Progenitor cell of endocrine pancreas (in vitro differentiated cells): ENCODE measurements at places on chromosomes 7 and 10. TPM values are rescaled to one million over a fixed set of nuclear protein-coding genes. Genes with fewer than 3 reads are reported as not detected.
A peak's percentile ranks its signal among the peaks of the same experiment; 100 is the strongest.

- no peak for DNase-seq
These were observed 200.3 kb downstream of the PRPF18 start for GRCh38 chr10:13787015-13787421.

DNA sequence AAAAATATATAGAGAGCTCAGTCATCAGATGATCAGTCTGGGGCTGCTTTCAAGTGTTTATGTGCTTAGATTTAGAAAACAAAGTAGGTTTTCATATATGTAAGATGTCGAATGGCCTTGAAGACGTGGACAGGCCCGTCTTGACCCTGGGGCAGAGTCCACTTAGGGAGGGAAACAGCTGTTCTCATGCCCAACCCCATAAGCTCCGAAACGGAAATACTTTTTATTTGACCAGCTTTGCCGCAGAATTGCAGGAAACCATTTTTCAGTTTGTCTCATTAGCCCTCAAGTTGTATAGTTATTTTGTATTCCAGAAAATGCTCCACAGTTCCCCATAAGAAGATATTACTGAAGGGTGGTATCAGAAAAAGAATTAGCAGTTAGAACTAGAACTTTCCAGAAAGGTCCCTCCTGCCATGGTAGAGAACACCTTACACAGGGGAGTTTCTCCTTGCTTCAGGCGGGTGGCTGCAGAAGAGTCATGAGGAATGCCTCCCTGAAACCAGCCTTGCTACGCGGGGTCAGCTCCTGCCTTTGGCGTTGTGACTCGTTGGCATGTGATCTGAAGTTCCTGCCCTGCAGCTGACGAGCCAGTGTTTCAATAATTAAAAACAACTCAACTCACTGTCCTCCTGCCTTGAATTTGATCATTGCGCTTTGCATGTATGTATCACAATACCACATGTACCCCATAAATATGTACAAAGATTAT, 192.7 kb downstream of the CELF2 start:
- DNase-seq, result no peak

DNA sequence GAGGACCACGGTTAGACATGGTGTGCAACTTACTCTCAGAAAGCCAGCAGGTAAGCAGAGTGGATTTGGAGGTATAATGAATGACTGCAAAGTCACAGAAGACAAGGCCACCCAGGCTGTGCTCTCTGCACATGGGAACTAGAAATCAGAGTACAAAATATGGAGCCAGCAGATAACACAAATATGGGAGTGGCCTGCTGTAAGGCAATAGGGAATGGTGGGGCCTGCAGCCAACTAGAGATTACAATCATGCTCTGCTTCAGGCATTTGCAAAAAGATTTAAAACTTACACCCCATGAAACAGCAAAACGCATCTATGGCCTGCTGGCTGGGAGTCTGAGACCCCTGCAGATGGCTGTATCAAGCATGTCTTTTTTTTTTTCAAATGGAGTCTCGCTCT, 47.0 kb downstream of the RGS10 start:
- DNase-seq, result no peak

- no peak for DNase-seq
These were observed 151.4 kb downstream of the TMEM168 start for GRCh38 chr7:112638675-112639400.

- no peak for DNase-seq
These were observed 26.0 kb upstream of the PCBD1 start for GRCh38 chr10:70914316-70914864.

GRCh38 chr10:130747356-130747755, 564.2 kb downstream of the TCERG1L start:
- DNase-seq, result no peak

- no peak for DNase-seq
These were observed 18.9 kb downstream of the BHLHA15 start for GRCh38 chr7:98229991-98230745.

DNA sequence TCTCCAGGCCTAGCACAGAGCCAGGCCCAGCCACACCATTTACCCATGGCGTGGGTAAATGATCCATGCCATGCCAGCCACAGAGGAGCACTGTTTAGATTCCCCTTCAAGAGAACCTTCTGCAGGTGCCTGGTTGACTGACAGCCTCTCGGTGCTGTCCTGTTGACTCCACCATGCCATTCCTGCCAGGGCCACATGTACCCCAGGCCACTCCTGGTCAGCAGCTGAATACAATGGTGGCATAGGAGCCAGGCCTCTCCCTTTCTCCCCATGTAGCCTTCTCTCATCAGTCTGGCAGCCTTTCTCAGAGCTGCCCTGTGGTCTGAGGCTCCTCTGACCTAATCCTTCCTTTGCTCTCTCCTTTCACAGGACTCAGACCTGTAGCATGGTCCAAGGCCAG, 39.2 kb upstream of the GPAM start:
- no peak for DNase-seq

GRCh38 chr7:139915864-139916716, 87.0 kb downstream of the TBXAS1 start:
- no peak for DNase-seq

GRCh38 chr7:20506175-20506574, 109.3 kb upstream of the ABCB5 start:
- no peak for DNase-seq

- DNase-seq, result no peak
These were observed 132.4 kb upstream of the GDF10 start for GRCh38 chr10:47167591-47167990.

GRCh38 chr10:96124230-96125141, 5.6 kb upstream of the ZNF518A start:
- DNase-seq, result peak; percentile 21

DNA sequence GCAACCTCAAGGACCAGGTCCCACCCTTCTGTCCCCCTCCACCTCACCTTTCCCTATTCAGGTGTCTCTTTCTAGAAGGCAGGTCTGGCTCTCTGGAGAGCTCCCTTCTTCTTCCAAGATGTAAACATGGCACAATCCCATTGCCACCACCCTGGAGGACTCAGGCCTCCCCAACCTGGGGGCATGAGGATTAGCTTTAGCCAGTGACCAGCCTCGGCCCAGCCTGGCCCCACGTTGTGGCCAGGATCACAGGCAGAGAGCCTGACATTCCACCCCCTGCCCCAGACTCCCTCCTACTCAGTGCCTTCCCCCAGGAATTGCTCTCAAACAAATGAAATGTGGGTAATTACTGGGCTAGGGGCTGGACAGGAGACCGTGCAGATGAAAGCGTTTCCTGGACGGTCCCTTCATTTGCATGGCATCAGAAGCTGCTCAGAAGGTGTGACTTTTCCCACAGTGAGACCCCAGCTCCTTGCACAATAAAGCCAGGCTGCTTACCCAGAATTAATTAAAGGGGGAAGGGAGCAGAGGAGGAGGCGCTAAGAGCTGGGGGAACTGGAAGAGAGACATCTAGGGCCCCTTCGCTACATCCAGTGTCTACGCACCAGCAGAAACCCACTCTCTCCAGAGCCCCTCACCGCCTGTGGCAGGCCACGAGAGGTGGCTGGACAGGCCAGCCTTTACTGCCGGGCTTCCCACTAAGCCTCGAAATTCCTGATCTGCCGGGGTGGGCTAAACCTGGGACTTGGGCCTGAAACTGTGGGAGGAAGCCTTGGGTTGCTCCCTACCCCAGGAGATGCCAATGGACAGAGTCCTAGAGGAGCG, 7.7 kb downstream of the FGF8 start:
- DNase-seq, result no peak

DNA sequence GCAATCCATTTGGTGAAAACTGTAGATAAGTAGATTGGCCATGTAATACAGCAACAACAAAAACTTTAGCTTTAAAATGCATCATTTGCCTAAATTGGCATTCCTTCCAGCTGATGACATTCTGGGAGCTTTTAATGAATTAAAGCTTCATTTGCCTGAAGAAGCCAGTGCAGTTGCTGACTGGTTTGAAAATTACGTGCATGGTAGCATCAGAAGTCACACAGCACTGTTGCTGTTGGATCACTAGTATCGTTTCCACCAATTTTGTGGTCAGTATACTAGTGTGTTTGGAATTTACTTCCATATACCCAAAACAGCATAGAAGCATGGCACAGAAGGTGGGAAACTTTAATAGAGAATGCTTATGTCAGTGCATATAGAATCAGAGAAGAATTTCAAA, 194.9 kb downstream of the ETV1 start:
- no peak for DNase-seq

DNA sequence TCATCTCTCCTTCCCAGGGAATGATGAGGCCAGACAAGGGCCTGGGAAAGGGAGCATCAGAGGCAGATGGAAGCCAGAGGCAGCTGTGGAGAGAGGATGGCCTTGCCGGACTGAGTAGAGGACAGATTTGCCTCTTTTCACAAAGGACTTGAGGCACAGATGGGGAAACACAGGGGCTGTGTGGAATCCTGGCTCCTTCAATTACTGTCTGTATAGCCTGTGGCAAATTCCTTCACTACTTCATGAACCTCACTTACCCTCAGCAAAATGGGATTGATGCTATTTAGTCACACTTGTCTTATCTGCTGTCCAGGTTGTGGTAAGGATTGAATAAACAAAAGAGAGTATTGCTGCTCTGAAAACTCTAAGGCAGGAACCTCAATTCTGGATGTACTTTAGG, 40.3 kb downstream of the SLC25A28 start:
- DNase-seq, result no peak

GRCh38 chr7:90178679-90179278, 24.5 kb downstream of the STEAP1 start:
- DNase-seq, result no peak

DNA sequence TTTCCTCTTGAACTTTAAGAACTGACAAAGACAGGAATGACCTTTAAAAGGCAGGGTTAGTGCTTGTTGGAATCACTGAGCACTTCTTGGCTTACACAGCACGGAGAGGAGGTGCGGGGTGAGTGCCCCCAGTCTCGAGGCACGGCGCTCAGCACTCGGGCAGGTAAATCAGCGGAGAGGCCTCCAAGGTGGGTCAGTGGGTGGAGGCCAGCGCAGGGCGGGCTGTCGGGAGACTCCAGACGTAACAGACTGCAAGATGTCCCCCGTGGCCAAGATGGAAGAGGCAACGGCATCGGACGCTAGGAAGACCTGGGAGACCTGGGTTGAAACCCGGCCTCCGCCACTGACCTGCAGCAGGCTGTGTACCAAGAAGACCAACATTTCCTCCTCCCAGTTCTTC, 149.4 kb downstream of the MAD1L1 start:
- no peak for DNase-seq

GRCh38 chr7:136717910-136718557, 150.4 kb upstream of the CHRM2 start:
- no peak for DNase-seq

DNA sequence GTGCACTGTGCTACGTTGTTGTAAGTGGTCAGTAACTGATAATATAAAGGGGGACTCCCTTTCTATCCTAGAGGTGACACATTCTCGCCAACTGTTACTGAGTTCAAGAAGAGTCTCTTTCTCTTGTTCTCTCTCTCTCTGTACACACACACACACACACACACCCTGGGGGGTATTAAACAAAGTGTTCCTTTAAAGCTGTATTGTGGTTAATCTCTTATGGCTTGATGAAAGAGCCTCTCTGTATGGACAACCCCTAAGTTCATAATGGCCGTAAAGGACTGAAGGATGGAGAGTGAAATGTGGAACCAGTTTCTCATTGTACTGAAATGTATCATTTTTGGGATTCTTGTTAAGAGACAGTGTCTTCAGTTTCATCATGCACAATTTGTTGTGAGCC, 145.2 kb upstream of the BMPER start:
- DNase-seq, result no peak

- no peak for DNase-seq
These were observed 21.5 kb downstream of the RBM33 start for GRCh38 chr7:155665957-155666287.

- DNase-seq, result no peak
These were observed 332.6 kb downstream of the SH2D4B start for GRCh38 chr10:80870282-80870681.

GRCh38 chr7:148395990-148396716, 194.4 kb upstream of the C7orf33 start:
- DNase-seq, result no peak

DNA sequence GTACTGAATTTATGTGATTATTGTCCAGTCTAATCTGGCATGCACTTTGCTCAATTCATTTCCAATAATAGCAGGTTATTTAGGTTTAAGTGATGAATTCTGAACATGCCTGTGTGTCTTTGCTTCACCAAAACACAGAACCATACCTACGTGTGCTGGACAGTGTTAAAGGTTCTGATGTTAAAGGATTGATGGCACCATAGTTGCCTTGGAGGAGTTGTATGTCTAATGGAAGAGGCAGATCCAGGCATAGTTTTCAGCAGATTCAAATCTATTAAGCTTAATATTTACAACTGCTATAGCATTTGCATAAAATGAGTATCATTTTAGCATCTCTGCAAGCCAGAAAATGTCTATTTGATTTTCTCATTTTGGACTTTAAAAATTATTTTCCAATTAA, 28.0 kb upstream of the UMAD1 start:
- no peak for DNase-seq

DNA sequence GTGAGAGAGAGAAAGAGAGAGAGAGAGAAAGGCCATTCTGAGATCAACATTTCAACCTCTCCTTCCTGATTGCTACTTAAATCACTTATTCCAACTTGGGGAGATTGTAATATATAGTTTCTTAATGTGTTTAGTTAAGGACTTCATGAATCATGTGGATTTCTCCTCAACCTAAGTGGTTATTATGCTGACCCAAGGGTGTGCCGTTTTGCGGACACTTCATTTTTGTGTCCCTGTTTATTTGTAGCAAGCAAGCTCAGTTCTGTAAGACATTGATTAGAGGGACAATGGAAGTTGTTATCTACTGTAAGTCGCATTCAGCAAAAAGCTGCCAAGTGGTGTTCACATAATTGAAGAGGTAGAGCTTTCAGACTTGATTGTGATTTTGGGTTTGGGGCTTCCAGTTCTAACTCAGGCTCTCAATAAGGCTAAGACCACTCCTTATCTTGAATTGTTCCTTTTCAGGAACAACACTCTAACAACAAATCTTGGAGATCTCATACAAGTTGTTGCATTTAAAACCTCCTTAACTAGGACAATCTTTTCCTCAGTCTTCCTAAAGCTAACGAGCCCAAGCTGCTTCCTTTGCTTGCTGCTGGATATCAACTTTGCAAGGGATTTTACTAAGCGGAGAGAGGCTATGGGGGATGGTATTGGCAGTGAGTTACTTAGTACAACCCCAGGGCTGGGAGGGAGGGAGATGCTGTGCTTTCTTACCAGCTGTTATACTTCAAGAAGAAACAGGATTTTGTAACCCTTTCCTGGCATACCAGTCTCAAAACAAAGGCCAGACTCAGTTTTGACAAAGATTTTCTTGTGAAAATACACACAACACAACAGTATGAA, 19.8 kb upstream of the COL1A2 start:
- DNase-seq, result no peak

GNAT3 gene
- total RNA-seq, result not detected in 2 replicates

CCSER2 gene
- 44.9 and 49.6 TPM in 2 replicates for total RNA-seq

GPR37 gene
- total RNA-seq, result 6.6 and 7.2 TPM in 2 replicates

GPRIN2 gene
- 14.0 and 19.8 TPM in 2 replicates for total RNA-seq

HYAL4 gene
- not detected in 2 replicates for total RNA-seq

XRCC2 gene
- 12.2 and 13.8 TPM in 2 replicates for total RNA-seq

AS3MT gene
- 20.2 and 26.9 TPM in 2 replicates for total RNA-seq

GPR26 gene
- not detected in 2 replicates for total RNA-seq

CTTNBP2 gene
- total RNA-seq, result 9.5 and 14.0 TPM in 2 replicates

PAPOLB gene
- 0.07 and 0.10 TPM in 2 replicates for total RNA-seq
